ENCODE measurements at places on chromosomes 2 and 18. TPM values are rescaled to one million over a fixed set of nuclear protein-coding genes. Genes with fewer than 3 reads are reported as not detected.

SNED1 gene
- total RNA-seq, result 14.4 TPM

PROKR1 gene
- total RNA-seq, result not detected

ADCYAP1 gene
- not detected for total RNA-seq

TCF23 gene
- not detected for total RNA-seq

NPHP1 gene
- not detected for total RNA-seq

PAIP2B gene
- 2.2 TPM for total RNA-seq

VWA3B gene
- not detected for total RNA-seq

COLEC12 gene
- not detected for total RNA-seq

MREG gene
- 11.3 TPM for total RNA-seq

BUB1 gene
- 82.2 TPM for total RNA-seq

SLC4A3 gene
- not detected for total RNA-seq

GRHL1 gene
- total RNA-seq, result 0.48 TPM

NCKAP5 gene
- total RNA-seq, result not detected

FRZB gene
- total RNA-seq, result not detected

NETO1 gene
- total RNA-seq, result not detected
